ENCODE measurements at places on chromosomes 7 and 10. TPM values are rescaled to one million over a fixed set of nuclear protein-coding genes. Genes with fewer than 3 reads are reported as not detected.

Gene GNAI1
- 26.4 TPM for total RNA-seq

Gene GOLGA7B
- not detected for total RNA-seq

Gene MSMB
- not detected for total RNA-seq

Gene TFPI2
- total RNA-seq: 1,251 TPM

Gene STEAP4
- total RNA-seq: 0.08 TPM

Gene TMEM229A
- total RNA-seq: under 0.01 TPM

Gene LIPJ
- total RNA-seq: not detected

Gene VSIR
- total RNA-seq: 1.8 TPM

Gene LAMB4
- not detected for total RNA-seq

Gene COL1A2
- total RNA-seq: 2,173 TPM

Gene SYT15
- 0.24 TPM for total RNA-seq

Gene AOC1
- not detected for total RNA-seq

Gene SPDYE9
- not detected for total RNA-seq

Gene CPVL
- 1.7 TPM for total RNA-seq

Gene AKR1C8
- total RNA-seq: not detected

Gene AS3MT
- 1.8 TPM for total RNA-seq

Gene MYH16
- 0.26 TPM for total RNA-seq

Gene ATRNL1
- 0.56 TPM for total RNA-seq

Gene C10orf67
- not detected for total RNA-seq

Gene TMEM213
- total RNA-seq: not detected

Gene FZD8
- total RNA-seq: 1.8 TPM

Gene LRRC61
- 11.8 TPM for total RNA-seq

Gene GET4
- 22.2 TPM for total RNA-seq

Gene CALD1
- 265 TPM for total RNA-seq

Gene MMP21
- not detected for total RNA-seq

Gene CDC14C
- not detected for total RNA-seq

Gene SFTPA1
- total RNA-seq: not detected

Gene NPFFR1
- not detected for total RNA-seq

Gene NEUROG3
- not detected for total RNA-seq

Gene GNAT3
- total RNA-seq: 0.16 TPM

Gene UCMA
- not detected for total RNA-seq

Gene ARMC3
- not detected for total RNA-seq

Gene SYT15B
- 0.24 TPM for total RNA-seq

Gene CDHR1
- not detected for total RNA-seq

Measured in epithelial cell of alveolus of lung (primary cell).